ENCODE measurements at places on chromosomes 11 and 22. TPM values are rescaled to one million over a fixed set of nuclear protein-coding genes. Genes with fewer than 3 reads are reported as not detected.

Gene UBTFL1
- total RNA-seq: not detected

Gene TUBA8
- total RNA-seq: 2.0 TPM

DNA sequence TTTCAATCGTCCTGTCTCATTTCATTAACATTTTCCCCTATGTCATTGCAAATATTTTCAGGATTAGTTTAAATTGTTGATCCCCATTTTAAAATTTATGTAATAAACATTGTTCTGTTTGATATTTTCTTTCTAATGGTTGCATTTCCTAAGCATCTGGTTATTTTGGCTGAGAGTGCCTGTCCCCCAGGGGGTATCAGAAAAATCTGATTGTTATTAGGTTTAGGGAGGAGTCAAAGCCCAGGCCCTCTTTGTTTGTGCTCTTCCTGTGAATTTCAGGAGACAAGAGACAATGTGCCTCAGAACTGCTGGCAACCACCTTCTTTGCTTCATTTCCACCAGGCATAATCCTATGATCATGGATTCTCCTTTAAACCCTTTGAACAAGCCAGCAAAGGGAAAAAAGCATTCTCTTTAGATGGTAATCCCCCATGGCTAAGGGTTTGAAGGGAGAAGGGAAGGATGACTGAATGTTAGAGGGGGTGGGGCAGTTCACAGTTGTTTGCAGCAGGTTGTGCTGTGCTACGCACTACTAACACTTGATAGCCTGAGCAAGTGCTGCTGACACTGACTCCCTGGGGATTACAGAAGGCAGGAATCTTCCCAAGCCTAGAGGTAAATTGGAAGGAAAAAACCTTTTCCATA is 462.4 kb upstream of the LRRC4C start:
- no peak for DNase-seq

GRCh38 chr11:60872124-60872960 is 5.0 kb downstream of the ZP1 start:
- DNase-seq: no peak

Gene MN1
- total RNA-seq: not detected

- DNase-seq: no peak
Measured at GRCh38 chr11:61800331-61801281, 7.9 kb downstream of the FEN1 start.

DNA sequence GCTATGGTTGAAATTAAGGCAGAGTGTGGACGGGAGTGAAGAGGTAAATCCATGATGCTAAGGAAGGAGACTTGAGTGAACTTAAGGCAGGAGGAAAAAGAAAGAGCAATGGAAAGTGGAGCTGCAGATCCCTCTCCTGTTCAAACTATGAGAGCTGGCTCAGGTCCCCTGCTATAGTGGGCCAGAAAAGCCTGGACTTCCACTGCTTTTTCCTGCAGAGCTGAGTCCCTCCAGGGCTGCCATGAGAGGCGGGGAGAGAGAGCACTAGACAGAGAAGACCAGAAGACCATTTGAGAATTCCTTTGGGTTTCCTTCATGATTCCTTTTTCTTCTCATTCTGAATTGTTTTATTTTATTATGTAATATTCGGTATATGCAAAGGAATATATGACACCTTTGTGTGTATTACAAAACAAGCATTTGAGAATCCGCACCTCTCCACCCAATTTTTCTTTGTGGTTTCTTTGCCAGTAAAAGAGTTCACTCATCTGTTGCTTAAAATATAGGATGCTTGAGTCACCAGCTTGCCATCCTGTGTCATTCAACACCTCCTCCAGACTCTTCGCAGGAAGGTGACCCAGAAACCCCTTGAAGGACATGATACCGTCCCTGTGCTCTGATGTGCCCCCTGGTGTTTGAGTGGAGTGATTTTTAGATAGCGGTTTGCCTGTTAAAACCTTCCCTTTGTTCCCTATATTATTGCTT is 24.4 kb downstream of the SREBF2 start:
- DNase-seq: peak; percentile 81

Gene MUC5AC
- total RNA-seq: not detected

GRCh38 chr22:50190941-50191741 is 5.4 kb downstream of the TRABD start:
- peak; percentile 94 for DNase-seq

DNA sequence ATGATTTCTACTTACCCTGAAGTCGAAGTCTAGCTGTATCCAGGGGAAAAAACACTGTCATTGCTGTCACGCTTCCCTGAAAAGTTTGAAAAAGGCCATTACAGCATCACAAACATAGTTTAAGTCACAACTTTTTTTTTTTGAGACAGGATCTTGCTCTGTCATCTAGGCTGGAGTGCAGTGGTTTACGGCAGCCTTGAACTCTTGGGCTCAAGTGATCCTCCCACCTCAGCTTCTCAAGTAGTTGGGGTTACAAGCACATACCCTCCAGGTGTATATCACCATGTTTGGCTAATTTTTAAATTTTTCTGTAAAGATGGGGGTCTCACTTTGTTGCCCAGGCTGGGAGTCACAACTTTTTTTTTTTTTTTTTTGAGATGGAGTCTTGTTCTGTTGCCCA is 20.1 kb downstream of the SLC25A17 start:
- DNase-seq: no peak

GRCh38 chr11:125176866-125177265 is 12.3 kb downstream of the PKNOX2 start:
- DNase-seq: no peak

DNA sequence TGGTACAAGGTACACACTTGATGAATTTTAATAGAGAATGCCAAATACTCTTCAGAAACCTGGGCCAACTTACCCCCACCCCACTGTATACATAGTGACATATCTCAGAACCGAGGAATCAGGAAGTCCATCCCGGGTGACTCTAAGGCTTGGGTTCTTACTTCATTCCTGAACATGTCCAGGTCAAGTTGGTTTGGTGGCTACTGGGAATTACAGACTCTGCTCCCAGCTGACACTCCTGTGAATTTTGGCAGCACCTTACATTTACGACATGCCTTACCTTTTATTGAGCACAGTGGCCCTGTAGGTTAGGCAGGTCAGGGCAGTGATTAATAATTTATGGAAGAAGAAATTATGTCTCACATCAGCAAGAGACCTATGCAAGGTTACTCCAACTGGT is 70.1 kb upstream of the LDLRAD3 start:
- no peak for DNase-seq

Gene GPR83
- total RNA-seq: 0.10 TPM

Gene LRP4
- total RNA-seq: 17.5 TPM

DNA sequence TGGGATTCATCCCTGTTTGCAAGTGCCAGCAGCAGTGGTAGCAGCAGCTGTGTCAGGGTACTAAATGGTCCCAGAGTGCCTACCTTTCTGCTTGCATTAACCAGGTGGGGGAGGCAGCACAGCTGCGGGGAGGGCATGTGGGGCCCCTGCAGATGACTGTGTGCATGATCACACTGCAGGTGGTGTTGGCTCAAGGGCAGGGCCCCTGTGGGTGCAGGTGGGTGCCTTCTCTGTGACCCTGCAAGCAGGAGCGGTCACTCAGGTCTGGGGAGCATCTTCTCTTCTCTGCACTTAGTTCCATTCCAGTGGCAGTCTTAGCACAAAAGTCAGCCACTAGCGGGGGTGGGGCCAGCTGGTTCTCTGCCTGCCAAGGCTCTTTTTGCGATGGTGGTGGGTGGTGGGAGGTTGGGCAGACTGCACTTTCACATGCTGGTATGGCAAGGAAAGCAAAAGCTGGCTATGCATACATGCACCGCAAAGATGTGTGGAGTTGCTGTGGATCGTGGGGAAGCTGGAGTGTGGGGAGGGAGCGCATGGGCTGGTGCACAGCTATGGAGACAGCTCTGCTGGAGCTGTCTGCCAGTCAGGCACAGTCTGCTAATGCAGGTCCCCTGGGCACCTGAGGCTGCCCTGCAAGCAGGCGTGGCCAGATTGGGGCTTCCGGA is 157.1 kb downstream of the DYNC2H1 start:
- DNase-seq: no peak

GRCh38 chr11:91263496-91264365 is 960.9 kb upstream of the FAT3 start:
- DNase-seq: no peak

Gene TBX10
- total RNA-seq: 5.7 TPM

Gene MUS81
- 102 TPM for total RNA-seq

Gene MMP3
- not detected for total RNA-seq

DNA sequence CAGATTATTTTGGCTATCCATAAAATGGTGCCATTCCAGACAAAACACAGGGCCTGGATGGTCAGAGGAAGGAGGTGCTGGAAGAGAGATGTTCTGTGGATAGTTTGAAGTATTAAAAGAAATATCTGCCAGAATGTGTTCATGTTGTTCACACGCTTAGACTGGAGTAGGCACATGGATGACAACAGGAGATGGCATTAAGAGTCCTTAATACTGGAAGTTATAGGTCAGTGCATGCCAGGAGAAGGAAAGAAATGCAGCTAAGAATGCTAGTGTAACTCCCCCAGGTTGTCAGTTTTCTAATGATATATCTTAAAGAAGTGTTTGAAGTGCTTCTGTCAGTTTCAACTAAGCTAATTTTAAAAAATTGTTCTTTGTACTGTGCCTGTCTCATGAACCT is 20.2 kb downstream of the KREMEN1 start:
- no peak for DNase-seq

DNA sequence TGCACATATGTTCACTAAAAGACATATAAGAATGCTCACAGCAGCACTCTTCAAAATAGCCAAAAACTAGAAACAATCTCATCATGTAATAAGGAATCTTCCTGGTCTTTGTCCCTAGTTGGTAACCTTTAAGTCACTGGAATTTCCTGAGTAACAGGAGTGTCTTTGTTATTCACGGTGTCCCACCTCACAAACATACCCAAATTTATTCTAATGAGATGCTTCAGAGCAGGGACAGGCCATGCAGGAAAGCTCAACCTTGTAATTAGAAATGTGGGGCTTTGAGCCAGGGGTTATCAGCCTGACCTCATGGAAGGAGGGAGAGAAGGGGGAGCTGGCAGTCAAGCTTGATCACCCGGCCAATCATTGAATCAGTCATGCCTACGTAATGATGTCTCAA is 40.3 kb upstream of the NFRKB start:
- DNase-seq: no peak

GRCh38 chr11:22432291-22433093 is 94.3 kb downstream of the SLC17A6 start:
- DNase-seq: no peak

GRCh38 chr11:34525098-34525497 is 11.5 kb upstream of the ELF5 start:
- DNase-seq: no peak

Gene APLP2
- total RNA-seq: 284 TPM

DNA sequence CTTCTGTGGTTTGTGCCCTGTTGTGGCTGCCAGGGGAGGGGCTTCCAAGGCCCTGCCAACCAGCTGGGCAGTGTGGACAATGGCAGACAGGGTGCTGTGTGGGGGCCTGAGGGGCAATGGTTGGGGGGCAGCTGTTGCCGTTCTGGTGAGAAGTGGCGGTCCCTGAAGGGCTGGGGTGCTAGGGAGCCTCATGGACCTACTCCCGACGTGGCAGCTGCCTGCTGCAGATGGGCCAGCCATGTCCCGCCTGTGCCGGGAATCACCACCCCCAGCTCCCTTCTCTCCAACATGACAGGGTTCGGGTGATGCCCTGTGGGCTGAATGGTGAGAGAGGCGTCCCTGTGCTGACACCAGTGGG is 74.2 kb downstream of the KCNQ1 start:
- DNase-seq: no peak

- DNase-seq: peak; percentile 28
Measured at GRCh38 chr11:101862391-101863233, 52.2 kb upstream of the CEP126 start.

DNA sequence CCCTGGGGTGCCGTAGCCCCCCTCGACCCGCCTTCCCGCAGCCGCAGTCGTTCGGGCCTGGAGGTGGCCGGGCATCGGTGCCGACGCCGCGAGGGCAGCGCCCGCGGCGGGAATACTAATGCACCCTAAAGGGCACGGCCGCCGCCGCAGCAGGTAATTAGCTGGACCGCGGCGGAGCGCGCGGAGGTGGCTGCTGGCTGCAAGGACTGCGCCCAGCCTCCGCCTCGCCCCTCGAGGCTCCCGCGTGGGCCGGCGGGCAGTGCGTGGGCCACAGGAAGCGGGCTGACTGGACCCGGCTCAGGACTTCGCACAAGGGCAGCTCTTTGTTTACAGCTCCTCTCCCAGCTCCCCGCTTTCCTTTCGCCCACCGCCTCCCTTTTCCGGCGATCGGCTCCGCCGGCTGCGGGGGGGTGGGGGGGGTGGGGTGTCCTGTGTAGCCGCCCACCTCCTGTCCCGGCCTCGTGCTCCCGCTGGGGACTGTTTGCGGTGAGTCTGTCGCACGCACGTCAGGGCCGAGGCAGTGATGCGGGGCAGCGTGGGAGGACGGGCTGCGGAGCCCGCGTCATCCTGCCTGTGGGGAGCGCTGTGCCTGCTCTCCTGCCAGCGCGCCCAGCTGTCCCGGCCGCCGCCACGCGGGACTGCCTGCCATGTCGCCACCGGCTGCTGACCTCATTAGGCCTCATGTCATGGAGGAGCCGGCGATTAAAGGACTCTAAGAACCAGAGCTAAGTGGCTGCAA is 53.2 kb downstream of the GRIK4 start:
- DNase-seq: no peak

DNA sequence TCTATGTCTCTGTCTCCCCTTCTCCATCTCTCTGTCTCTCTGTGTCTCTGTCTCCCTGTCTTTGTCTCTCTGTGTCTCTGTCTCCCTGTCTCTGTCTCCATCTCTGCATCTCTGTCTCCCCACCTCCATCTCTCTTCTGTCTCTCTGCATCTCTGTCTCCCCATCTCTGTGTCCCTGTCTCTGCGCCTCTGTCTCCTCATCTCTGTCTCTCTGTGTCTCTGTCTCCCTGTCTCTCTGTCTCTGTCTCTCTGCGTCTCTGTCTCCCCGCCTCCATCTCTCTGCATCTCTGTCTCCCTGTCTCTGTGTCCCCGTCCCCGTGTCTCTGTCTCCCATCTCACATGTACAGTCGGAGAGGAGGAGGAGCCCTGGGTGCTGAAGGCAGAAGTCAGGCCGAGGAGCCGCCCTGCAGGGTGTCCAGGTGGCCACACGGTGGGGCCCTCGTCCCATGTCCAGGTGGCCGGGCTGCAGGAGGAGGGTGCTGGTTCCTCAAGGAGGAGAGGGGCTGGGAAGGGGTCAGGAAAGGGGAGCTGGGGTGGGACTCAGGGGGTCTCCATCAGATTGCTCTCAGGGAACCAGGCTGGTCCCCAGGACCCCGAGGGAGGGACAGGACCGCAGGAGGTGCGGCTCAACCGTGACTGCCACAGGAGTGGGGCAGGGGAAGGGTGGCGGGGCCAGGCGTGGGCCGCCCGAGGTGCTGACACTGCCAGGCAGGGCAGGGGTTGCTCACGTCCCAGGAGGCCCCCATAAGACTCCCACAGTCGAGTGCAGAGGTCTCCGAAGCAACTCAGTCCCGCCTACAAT is 25.6 kb upstream of the TH start:
- DNase-seq: peak; percentile 63
